Activated CD4-positive, alpha-beta T cell treated with anti-CD3 and anti-CD28 coated beads, Interleukin-2, Interleukin-6, amounts not matched to agents 100 ng/mL and 50 ng/mL, durations not matched to agents 16 hours and 8 hours (primary cell): ENCODE measurements at places on chromosomes 12 and 14.

- no peak for DNase-seq
Measured at GRCh38 chr12:113200021-113200797, 14.7 kb downstream of the RITA1 start.

- DNase-seq: no peak
Measured at GRCh38 chr12:44377443-44378187, 498.5 kb downstream of the NELL2 start.

DNA sequence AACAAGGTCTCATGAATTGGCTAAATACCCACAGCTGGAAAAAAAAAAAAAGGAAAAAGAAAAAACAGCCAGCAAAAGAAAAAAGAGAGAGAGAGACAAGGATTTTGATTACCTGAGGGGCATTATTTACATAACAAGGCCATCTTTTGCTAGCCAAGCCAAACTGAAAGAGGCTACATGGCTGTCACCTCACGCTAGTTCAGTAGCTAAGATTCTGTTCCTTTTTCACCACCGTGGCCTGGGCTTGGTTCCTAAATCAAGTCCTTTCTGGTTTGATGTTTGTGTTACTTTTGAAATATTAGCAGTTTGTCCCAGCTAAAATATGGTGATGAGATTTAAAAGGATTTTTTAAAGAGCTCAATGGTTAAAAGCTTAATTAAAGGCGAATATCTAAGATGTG lies 2.0 kb upstream of the SDS start:
- no peak for DNase-seq

DNA sequence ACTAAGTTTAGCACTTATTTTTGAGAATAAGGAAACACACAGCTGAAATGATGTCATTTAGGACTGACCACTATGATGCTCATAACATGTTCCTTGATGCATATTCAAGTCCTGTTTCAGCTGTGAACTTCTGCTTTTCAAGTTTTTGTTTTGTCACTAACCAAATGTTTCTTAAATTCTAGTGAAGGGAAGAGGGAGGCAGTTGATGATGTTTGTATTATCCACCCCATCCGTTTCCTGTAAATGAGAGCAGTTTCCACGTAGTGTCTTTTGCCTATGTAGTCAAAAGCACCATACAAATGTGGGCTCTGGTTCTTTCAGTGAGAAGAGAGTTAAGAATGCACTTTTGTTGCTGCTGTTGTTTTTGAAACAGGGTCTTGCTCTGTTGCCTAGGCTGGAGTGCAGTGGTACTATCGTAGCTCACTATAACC lies 491.8 kb downstream of the PCNX1 start:
- DNase-seq: peak; percentile 51

DNA sequence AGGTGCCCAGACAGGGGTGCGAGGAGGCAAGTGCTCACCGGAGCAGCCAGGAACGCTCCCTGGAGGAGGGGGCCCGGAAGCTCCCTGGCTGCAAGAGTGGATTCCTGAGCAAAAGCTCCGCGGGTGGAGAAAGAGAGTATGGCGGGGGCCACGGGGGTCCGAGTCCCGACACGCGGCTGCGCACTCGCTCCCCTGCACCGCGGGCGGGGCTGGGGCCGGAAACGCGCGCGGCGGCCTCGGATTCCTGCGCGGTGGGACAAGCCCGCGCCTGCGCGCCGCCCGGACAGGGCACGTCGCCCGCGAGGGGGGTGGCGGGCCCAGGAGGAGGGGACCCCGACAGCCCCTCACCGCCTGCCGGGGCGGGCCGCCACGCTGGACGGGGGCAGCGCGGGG lies 27.8 kb upstream of the GPR132 start:
- DNase-seq: peak; percentile 68

- DNase-seq: no peak
Measured at GRCh38 chr12:117733549-117733805, 235.3 kb downstream of the KSR2 start.

- DNase-seq: no peak
Measured at GRCh38 chr14:106681161-106681560, 1154.8 kb downstream of the TMEM121 start.

DNA sequence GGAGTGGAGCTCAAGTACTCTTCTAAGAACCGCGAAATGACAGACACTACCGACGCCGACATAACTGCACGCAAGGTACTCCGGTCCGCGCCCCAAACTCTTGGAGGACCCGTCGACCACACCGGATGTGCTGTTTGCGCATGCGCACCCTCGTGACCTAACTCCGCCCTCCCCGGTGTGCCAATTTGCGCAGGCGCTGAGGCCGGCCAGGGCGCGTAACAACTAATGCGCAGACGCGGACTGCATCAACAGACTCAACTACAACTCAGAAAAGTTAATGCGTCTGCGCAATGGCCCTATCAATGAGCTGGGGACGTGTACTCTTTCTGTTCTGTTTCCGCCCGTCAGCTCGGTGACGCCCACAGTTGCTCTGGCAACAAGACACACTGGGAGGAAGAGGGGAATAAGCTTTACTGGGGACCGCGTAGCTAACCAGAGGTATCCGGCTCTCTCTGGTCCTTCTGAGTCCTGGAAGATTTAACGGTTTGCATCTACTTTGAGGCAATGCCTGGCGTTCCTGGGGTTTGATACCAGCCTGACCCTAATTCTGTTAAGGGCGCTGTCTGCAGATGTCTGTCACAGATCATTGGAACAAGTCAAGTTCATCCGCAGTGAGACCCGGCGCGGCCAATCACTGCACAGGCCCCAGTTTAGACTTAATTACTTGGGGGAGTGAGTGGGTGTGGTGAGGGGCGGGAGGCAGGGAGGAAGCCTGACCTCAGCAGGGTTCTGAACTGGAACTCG lies at the start of gene DAD1:
Gene DAD1, minus strand, starts transcription at position 129 of the 744 bp plus-strand sequence. Its CDS starts 67 bp downstream, at position 62.
- DNase-seq: peak; percentile 100

GRCh38 chr14:94867946-94868771 lies 98.2 kb upstream of the GSC start:
- no peak for DNase-seq

DNA sequence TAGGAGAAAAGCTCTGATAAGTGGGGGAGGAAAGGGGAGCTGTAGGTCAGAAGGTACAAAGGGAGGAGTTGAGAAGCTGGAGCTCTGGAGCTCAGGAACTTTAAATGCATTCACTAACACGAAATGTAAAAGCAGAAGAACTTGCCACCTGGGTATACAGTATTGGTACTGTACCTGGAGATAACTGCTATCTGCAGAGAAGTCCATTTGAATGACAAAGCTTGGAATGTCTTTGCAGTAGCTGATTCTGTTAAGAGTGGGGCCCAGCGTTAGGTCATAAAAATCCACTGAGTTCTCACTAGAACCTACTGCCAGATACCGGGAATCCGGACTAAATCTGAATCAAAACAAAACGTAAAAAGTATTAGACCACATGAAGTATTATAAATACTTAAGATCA lies 55.6 kb downstream of the ZC3H14 start:
- DNase-seq: no peak

- DNase-seq: no peak
Measured at GRCh38 chr14:79734151-79734550, 477.2 kb downstream of the DIO2 start.

GRCh38 chr12:115000038-115000437 lies 316.1 kb upstream of the TBX3 start:
- no peak for DNase-seq

DNA sequence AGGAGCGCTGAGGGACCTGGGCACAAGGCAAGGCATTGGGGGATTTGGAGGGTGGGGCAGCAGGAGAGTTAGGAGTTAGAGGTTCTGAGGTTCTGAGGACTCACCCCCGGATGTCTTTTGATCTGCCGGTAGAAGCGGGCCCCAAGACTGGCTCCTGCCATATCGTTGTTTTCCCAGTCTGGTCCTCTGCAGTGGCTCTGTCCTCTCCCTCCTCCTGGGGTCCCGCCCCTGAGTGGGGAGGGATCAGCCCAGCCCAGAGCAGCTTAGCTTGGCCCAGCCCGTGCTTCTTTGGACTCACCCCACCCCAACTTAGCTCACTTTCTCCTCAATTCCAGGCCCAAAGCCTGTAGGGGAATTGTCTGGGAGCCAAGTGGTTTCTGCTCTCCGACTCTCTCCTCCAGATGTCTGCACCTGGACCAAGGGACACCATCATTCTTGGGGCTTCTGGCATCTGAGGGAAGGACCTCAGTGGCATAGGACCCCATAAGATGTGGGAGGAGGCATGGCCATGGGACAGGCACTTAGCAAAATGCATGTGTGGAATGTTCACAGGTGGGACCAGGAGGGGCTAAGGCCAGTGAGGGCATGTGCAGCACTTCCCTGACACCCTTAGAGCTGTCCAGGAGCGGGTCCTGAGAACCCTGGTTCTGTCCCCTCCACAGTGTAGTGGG lies 7.5 kb downstream of the SHMT2 start:
- DNase-seq: no peak

DNA sequence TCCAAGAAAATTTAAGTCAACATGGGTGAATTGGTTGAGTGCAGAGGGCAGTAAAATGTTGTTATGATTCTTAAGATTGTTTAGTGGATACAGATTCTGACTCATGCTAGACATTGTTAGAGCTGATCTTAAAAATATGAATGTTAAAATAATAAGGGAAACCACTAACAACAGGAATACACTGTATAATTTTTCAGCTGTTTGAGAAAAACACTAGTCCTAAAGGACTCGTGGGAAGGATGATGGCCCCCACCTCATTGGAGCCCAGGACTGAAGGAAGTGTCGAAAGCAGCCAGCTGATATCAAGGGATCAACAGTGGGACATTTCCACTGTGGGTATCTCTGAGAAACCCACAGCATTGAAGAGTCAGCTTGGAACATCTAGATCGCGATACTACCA lies 82.9 kb upstream of the SCAF11 start:
- DNase-seq: no peak

GRCh38 chr12:2941524-2941923 lies 17.7 kb upstream of the TEAD4 start:
- DNase-seq: no peak

- no peak for DNase-seq
Measured at GRCh38 chr14:22370084-22370847, 218.8 kb downstream of the DAD1 start.

DNA sequence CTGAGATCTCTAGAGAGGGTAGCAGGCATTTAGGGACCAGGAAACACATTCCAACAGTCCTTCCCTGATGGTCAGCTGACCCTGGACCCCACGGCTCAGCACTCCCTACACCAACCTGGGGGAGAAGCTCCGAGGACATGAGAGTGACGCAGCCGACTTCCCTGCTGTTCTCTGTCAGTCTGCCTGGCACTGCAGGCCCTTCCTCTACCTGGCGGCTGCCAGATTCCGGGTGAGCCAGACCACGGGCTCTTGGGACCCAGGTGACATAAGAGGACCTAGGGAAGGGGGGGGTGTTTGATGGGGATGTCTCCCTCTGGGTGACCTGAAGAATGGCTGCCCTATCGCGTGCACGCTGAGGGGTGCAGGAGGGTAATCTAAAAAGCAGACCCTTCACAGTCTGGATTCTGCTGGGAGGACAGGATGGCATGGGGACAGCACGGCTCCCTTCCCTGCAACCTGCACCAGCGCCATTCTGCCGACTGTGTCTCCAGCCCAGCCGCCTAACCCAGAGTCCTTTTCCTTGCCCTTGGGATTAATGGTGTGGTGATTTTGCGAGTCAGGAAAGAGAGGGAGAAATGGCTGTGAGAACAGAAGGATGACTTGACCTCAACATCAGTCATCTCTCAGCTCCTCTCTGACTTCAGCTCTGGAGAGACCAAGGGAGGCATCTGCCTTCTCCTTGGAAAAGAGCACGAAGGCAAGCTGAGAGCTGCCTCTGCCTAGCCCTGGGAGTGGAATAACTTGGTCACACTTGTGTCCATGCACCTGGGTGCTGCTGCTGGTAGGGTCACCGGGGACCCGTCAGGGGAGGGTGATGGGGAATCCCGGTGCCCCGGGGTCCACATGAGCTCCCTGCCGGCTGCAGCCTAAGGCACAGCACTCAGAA lies 158.5 kb downstream of the CALM1 start:
- no peak for DNase-seq

GRCh38 chr12:48990552-48990951 lies 8.6 kb downstream of the DDN start:
- no peak for DNase-seq

- no peak for DNase-seq
Measured at GRCh38 chr14:55976655-55977054, 141.6 kb upstream of the PELI2 start.

GRCh38 chr14:101077481-101078074 lies 174.1 kb upstream of the RTL1 start:
- DNase-seq: no peak

DNA sequence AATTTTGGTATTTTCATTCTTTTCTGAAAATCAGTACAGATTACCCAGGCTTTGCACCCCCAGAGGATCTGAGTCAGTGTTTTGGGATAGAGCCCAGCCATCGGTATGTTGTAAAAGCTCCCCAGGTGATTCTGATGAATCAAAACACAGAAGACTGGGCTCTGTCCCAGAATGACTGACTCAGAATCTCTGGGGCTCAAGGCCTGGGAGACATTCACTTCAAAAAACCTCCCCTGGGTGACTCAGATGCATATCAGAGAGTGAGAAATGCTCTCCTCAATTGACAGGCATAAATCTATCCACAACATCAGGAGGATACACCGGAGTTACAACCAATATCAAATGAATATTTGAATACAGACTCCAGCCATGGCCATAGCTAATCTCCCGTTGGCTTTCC lies 32.6 kb downstream of the SLC35F4 start:
- DNase-seq: peak; percentile 7

DNA sequence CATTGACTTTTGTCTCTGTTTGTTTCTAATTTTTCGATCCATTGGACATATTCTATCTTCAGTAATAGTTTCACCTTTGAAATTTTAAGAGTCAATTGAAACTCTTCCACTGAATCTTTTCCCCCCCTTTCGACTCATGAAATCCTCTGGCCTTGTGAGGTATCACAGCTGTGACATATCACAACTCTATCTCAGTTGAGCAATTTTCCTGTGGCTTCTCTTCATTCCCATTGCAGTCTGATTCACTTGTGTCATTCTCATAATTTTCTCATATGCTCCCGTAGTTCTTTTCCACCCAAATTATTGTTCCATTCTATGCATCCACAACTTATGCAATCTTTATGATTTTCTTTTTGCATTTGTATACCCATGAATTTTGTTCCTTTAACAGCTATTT lies 261.6 kb downstream of the DACT1 start:
- DNase-seq: no peak

GRCh38 chr12:54998958-54999510 lies 14.5 kb upstream of the TESPA1 start:
- DNase-seq: no peak

- DNase-seq: no peak
Measured at GRCh38 chr12:91275321-91275720, 92.7 kb upstream of the DCN start.
